Myocyte (in vitro differentiated cells): ENCODE measurements at places on chromosomes 2 and 18. TPM values are rescaled to one million over a fixed set of nuclear protein-coding genes. Genes with fewer than 3 reads are reported as not detected.

DNA sequence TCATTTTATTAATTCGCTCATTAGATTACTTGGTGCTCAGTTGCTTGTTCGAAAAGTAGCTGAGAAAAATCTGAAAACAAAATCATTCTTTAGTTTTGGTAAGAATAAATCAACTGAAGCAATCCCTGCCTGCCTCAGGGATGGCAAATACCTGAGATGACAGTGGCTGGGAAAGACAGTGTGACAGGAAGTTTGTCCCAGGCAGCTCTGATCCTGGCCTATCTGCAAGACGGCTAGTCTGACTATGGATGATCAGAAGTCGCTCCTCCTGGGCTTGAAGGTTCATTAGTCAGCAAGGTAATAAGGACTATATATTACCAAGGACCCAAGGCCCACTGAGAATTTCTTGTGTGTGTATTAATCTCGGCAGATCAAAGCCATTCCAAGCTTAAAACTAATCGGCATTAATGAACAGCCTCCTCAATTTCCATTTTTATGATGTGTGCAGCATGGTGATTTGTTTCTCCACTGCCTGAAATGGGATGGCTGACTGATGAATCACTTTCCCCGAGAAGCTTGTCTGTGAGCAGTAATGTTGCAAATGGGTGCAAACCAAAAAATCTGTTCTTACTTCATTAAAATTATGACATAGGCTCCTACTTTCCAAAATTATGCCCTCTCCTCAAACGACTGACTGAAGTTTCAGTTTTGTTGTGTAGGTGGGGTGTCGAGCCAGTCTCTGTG, 199.9 kb downstream of the ACTR3 start:
- no peak for DNase-seq

GRCh38 chr18:48660346-48661228, 121.8 kb downstream of the CTIF start:
- DNase-seq, result no peak

GRCh38 chr2:82998781-82999180, 1460.3 kb downstream of the SUCLG1 start:
- no peak for DNase-seq

DNA sequence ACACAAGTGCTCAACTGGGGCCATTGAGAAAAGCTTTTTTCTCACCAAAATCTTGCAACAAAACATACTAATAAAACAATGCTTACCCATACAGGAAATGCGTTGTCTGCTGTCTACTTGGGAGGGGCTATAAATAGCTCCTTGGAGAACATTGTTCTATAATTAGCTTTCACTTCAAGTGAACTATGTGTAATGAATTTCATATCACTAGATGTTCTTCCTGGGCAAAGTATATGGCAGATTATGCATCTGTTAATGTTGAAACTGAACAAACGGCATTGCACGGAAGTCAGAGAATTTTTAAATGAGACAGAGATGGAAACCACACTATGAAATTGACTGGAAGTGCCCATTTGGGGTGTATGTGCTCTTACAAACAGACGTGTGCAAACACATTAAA, 6.4 kb upstream of the NPAS2 start:
- peak; percentile 51 for DNase-seq

GRCh38 chr2:70984576-70985282, 6.3 kb downstream of the ANKRD53 start:
- DNase-seq, result no peak

DNA sequence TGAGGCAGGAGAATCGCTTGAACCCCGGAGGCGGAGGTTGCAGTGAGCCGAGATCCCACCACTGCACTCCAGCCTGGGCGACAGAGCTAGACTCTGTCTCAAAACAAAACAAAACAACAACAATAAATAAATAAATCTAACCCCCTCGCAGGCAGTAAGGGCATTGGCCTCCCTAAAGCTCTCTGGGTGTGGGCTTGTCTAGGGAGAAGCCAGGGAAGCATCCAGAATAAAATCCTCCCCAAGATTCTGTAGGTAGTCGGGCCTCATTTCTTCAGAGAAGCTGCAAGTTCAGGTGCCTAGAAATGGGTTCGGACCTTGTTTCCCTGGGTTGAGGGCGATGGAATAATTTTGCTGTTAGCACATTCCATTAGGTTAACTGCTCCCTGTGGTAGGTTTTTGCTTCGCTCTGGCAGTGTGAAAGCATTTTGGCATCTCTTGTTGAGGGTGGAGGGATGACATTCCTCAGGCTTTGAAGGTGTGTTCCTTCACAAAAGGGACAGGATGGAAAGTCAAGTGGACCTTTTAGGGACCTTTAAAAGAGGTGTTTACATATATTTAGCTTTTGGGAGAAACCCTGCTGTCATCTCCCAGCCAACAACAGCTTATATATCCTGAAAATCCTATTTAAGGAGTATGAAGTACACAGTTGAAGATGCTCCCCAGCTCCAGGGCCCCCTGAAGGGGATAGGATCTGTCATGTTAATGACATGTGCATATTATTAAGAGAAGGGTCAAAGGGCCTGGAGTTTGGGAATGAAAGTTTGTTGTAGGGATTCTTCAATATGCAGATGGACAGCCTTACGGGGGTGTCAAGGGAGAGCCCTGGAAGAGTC, 17.7 kb downstream of the MYCN start:
- DNase-seq, result no peak

- no peak for DNase-seq
These were observed 3.1 kb downstream of the GYPC start for GRCh38 chr2:126658905-126659561.

DNA sequence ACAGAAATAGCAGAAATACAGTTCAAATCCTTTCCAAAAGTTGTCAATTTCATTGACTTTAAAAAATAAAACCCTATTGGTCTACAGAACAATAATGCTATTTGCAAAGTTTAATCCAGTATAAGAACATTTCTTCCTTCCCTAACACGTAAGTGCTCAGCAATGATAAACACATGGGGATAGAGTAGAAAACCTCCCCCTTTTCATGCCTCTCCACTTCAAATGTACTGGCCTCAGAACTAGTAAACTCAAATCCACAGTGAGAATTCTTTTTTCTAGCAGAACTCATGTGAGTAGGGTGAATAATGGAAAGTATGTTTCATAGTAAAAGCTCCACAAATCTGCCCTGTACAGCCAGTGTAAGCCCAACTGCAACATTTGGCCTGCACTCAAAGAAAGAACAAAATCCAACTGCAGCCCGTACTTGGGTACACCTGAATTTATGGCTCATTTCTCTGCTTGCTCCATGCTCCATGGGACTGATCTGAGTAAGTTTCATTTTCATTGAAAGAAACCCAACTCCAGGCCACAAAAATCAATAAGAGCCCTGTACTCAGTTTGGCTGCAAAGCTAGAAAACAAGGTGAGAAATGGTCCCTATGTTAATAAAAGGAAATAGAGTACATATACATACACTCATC, 115.0 kb upstream of the RMDN2 start:
- DNase-seq, result no peak

DNA sequence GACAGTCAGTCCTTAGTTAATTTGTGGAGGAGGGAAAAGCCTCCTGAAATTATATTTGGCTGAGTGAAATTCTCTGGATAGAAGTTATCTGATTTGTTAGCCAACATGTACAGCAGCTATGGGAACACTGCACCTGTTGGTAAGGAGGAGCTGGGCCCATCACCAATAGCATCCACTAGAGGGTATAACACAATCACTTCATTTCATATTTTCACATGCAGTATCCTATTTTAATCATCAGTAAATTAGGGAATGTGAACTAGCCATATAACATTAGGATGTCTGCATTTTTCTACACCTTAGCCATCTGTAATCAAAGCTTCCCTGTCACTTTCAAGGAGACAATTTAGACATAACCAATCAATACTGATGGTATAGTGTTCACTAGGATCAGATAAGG, 818.4 kb upstream of the CDH2 start:
- DNase-seq, result peak; percentile 5

DNA sequence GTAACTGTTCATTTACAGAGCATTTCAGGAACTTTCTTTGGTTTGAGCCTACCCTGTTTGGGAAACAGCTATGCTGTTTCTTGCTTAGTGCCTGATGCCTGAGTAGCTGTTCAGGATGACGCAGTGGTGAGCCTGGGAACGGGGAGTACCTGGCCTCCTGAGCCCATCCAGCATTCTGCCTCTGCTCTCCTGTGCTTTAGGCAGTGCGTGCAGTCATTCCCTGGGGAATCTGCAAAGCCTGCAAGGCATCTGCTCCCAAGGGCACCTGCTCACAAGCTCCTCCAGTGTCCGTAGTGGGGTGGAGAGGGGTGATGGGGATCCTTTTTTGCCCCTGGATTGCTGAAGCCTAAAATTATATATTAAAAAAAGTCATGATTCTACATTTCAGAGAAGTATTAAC, 68.8 kb downstream of the RAPGEF4 start:
- no peak for DNase-seq

- DNase-seq, result no peak
These were observed 273.2 kb downstream of the MTX2 start for GRCh38 chr2:176542476-176542875.

GRCh38 chr2:160245614-160246155, 45.6 kb upstream of the ITGB6 start:
- DNase-seq, result no peak

DNA sequence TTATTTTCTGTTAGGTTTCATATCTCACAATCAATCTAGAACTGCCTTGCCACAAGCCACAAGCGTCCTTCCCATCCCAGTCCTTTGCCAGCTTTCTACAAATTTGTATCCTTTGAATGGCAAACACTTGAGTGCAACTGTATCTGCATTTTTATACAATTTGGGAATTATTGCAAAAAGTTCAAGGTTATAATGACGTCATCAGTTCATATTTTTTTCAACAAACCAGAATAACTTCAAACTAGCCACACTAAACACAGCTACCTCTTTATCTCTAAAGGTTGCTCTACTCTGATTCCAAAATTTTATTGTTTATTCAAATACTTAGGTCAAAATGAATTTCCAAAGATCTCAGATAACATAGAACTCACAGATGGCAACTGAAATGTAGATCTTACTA, 877.1 kb downstream of the TMEM182 start:
- no peak for DNase-seq

- peak; percentile 21 for DNase-seq
These were observed 736 bp downstream of the ZSCAN30 start for GRCh38 chr18:35289293-35289692.

- no peak for DNase-seq
These were observed 487.6 kb downstream of the TMEM182 start for GRCh38 chr2:103249462-103249861.

DNA sequence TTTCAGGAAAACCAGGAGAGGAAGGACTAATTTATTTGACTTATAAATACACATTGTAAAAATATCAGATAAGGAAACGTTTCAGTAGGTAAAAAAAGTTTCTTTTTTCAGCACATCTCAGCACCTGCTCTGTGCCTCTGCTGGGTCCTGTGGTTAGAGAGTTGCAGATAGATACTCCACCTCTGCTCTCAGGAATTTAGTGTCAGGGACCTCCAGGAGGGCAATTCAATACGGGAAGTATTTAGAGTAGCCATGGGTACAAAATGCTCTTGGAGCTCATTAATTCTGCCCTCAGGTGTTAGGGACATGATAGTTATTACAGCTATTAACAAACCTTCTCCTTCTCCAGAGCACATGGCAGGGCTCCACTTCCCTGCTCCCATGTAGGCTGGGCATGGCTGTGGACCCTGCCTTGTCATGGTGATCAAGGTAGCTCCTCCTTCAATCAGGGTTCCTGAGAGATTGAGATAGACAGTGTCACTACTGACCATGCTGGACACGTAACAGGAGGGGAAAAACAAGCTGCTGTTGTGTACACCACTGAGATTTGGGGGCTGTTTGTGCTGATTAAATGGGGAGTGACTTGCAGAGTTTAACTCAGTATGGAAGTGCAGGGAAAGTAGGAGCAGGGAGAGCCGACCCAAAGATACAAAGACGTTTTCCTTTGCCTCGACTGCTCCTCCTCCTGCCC, 185.6 kb upstream of the COPS8 start:
- DNase-seq, result peak; percentile 24

GRCh38 chr2:139078376-139078775, 298.2 kb upstream of the NXPH2 start:
- peak; percentile 13 for DNase-seq

- DNase-seq, result peak; percentile 53
These were observed 479.3 kb downstream of the CPS1 start for GRCh38 chr2:211035548-211036185.

- no peak for DNase-seq
These were observed 34.1 kb upstream of the STAT1 start for GRCh38 chr2:191048073-191048472.

DNA sequence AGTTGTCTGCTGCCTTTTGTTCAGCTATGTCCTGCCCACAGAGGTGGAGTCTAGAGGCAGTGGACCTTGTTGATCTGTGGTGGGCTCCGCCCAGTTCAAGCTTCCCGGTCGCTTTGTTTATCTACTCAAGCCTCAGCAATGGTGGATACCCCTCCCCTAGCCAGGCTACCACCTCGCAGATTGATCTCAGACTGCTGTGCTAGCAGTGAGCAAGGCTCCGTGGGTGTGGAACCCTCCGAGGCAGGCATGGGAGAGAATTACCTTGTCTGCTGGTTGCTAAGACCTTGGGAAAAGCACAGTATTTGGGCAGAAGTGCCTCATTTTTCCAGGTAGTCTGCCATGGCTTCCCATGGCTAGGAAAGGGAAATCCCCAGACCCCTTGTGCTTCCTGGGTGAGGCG, 146.0 kb downstream of the KCNJ3 start:
- DNase-seq, result no peak

GRCh38 chr2:140947236-140947635, 1183.6 kb downstream of the LRP1B start:
- DNase-seq, result no peak

DNA sequence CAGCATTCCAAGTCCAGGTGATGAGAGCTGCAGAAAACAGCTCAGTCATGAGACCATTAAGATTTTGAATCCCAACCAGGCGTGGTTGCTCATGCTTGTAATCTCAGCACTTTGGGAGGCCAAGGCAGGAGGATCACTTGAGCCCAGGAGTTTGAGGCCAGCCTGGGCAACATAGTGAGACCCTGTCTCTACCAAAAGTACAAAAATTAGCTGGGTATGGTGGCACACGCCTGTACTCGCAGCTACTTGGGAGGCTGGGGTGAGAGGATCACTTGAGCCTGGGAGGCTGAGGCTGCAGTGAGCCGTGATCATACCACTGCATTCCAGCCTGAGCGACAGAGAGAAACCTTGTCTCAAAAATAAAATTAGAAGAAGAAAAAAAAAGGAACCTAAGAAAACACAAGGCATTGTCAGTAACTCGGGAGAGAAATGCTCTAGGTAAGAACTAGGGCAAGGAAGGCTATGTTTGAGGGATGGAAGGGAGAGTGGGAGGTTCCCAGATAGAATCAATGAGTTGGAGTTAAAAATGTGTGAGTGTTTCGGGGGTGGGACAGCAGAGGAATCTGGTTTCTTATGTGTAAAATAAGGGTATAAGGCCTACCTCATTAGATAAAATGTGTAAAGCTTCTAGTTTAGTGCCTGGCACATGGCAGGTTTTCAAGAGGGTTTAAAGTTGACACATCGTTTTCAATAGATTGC, 23.3 kb upstream of the MTA3 start:
- DNase-seq, result no peak

- DNase-seq, result peak; percentile 26
These were observed 41.8 kb downstream of the NCK2 start for GRCh38 chr2:105786231-105787230.

The C18orf32 gene
- 45.0 and 59.5 TPM in 2 replicates for total RNA-seq

The LBH gene
- total RNA-seq, result 28.8 and 130 TPM in 2 replicates

The GPBAR1 gene
- total RNA-seq, result 0.57 and 1.1 TPM in 2 replicates

The DYSF gene
- total RNA-seq, result 114 and 149 TPM in 2 replicates

The GPR17 gene
- not detected in 2 replicates for total RNA-seq

The CDKL4 gene
- 1.6 and 3.5 TPM in 2 replicates for total RNA-seq

The MATN3 gene
- total RNA-seq, result 1.1 and 1.2 TPM in 2 replicates

The FLACC1 gene
- total RNA-seq, result 1.8 and 2.4 TPM in 2 replicates

The AKAIN1 gene
- not detected in 2 replicates for total RNA-seq
